Substantia nigra (tissue), 51 donors: ENCODE measurements at places on chromosomes 11 and 22.

DNA sequence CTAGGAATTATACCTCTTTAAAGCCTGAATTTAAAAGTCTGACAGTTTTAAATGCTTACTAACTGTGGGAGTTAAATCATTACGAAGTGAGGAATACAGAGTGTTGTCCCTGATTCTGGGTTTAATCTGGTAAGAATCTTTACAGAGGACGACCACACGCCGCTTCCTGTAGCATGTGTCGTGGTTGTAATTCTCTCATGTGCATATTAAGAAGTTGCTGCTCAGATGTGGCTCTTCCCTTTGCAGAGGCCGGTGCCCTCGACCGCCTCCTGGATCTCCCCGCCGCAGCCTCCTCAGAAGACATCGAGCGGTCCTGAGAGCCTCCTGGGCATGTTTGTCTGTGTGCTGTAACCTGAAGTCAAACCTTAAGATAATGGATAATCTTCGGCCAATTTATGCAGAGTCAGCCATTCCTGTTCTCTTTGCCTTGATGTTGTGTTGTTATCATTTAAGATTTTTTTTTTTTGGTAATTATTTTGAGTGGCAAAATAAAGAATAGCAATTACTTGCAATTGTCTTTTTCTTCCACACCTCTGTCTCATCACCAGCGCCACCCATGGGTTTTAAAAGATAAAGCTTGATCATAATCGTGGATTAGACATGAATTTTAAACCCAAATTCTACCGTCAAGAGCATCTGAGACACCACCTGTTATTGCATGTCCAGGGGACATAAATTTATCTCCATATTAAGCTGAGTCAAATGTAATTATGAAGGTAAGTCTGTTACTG, 6.5 kb downstream of the GAL start:
- DNase-seq, result no peak

- no peak for DNase-seq
Measured at GRCh38 chr22:25566898-25567235, 2.4 kb downstream of the GRK3 start.

DNA sequence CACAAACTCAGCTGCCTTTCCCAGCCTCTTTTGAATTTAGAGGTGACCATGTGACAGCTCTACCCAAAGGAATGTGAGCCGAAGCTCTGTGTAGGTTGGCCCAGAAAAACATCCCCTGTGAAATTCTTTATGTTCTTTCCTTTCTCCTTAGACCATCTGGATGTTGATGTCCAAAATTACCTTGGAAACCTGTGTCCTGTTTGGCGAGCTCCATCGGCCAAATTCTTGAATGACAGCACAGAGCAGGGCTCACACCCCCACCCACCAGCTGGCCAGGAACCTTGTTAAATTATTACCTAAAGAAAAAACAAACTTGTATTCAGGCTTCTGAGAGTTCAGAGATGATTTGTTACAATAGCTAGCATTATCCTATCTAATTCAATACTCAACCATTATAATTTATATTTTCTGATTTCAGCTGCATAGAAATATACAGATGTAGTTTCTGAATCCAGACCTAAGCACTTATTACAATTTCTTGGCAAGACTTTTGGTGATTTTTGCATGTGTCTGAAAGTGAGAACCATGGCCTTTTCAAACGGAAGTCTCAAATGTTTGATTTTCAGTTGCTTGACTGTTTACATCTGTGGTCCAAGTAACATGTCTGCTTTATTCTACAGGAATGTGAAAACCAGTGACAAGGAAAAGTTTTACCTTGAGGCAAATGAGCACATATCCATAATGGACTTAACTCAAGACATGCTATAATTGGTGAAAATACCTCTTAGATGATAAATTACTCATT, 554.2 kb downstream of the NTM start:
- no peak for DNase-seq

GRCh38 chr11:62463121-62463542, 44.3 kb downstream of the SCGB1A1 start:
- no peak for DNase-seq
